A549 (cell line): ENCODE measurements at places on chromosomes 16 and 17. TPM values are rescaled to one million over a fixed set of nuclear protein-coding genes. Genes with fewer than 3 reads are reported as not detected.

ICAM2 gene
- not detected in 3 replicates for polyA plus RNA-seq

OTOP3 gene
- not detected in 3 replicates for polyA plus RNA-seq

SLC16A11 gene
- not detected in 3 replicates for polyA plus RNA-seq

DNA sequence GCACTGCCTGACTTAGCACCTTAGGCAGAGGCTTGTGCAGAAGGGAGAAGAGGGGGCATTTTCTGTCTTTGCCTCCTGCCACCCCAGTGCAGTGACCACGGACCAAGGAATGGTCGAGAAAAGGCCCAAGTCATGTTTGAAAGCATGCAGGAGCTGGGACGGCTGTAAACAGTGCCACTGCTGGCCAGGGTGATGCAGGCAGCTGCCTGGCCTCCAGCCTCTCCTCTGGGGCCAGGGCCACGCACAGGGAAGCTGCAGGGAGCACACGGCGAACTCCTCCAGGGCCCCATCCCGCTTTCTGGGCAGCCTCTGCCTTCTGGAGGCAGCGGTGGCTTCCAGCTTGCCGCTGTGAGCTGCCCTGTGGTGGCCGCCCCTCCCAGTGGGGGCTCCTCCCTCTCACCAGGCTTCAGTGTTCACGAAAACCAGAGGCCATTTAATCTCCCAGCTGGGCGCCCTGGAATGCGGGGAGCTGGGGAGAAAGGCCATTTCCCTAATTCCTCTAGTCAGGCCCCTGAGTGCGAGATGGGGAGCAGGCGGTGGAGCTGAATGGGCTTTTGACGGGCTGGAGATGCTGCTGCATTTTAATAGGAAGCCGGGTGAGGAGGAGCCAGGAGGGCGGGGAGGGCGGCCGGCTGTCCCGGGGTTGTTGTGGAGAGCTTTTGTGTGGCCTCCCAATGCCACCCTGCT, 28.7 kb upstream of the DNAI2 start:
- no peak for DNase-seq

DNA sequence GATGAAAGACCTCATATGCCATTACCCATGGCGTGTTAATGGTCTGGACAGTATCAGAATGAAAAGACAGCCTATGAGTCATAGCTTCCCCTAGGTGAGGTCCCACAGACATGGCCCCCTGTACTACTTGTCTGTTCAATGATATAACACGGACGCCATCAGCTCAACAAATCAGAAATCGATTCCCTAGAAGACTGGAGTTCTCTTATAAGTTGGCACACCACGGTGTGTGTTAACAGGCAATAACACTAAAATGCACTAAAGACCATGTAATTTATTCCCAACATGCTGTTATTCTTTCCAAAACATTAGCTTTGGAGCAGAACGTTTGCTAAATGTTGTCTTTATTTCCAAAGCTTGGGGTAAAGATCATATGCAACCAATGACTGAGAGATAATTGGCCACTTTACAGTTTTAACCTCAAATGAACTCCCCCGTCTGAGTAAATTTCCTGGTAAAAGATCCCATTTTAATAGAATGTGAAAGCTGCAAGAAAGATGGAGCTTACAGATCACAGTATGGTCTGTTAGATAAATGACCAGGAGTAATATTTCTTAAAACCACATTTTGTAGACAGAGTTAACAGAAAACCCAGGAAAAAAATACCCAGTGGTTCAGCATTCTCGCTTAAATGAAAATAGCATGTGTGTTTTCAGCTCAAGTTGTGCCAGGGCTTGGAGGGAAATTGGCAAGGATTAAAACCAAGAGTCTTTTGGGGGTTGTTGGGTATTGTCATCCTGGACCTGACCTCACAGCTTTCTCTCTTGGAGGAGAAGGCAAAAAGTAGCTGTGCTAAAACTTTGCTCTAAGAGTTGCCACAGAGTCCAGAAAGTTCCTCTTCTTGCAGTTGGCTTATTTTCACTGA, 65.9 kb downstream of the PCTP start:
- no peak for DNase-seq

DNAI2 gene
- not detected in 3 replicates for polyA plus RNA-seq
